ENCODE measurements at places on chromosomes 3 and 15. TPM values are rescaled to one million over a fixed set of nuclear protein-coding genes. Genes with fewer than 3 reads are reported as not detected.

Gene ATP10A
- polyA plus RNA-seq, result not detected

Gene GOLGA8R
- 0.54 TPM for polyA plus RNA-seq

Gene RAB6B
- 3.0 TPM for polyA plus RNA-seq

Gene BAHD1
- polyA plus RNA-seq, result 14.9 TPM

Gene NDN
- 211 TPM for polyA plus RNA-seq

Gene COL6A5
- not detected for polyA plus RNA-seq

Gene DTX3L
- polyA plus RNA-seq, result 0.04 TPM

Gene TMEM207
- not detected for polyA plus RNA-seq

Gene TMC3
- 0.20 TPM for polyA plus RNA-seq

Gene CLDN18
- polyA plus RNA-seq, result 0.69 TPM

Gene ZBED2
- not detected for polyA plus RNA-seq

Gene CHST13
- polyA plus RNA-seq, result 1.9 TPM

Gene SAMD7
- not detected for polyA plus RNA-seq

Gene SLC24A5
- polyA plus RNA-seq, result not detected

Gene ZIC1
- 0.35 TPM for polyA plus RNA-seq

Gene IL12A
- polyA plus RNA-seq, result not detected

Gene P2RY14
- 1.4 TPM for polyA plus RNA-seq

Gene ADPRH
- polyA plus RNA-seq, result 5.6 TPM

Gene EIF4G1
- 166 TPM for polyA plus RNA-seq

Gene PARP15
- polyA plus RNA-seq, result not detected

Gene RNU5B-1
- polyA plus RNA-seq, result not detected

Gene BSN
- polyA plus RNA-seq, result 1.6 TPM

Gene SAXO2
- 26.3 TPM for polyA plus RNA-seq

Gene SLC28A1
- polyA plus RNA-seq, result 0.41 TPM

Gene HTR3E
- polyA plus RNA-seq, result not detected

Gene SLC9C1
- polyA plus RNA-seq, result 0.12 TPM

Gene PARP3
- polyA plus RNA-seq, result 23.7 TPM

Gene C3orf22
- not detected for polyA plus RNA-seq

Gene PLA2G4D
- polyA plus RNA-seq, result not detected

Gene TF
- 1.4 TPM for polyA plus RNA-seq

Gene WDR82
- 35.4 TPM for polyA plus RNA-seq

Gene PTH1R
- 164 TPM for polyA plus RNA-seq

Gene BLM
- polyA plus RNA-seq, result 2.6 TPM

Gene CGNL1
- polyA plus RNA-seq, result 75.4 TPM

Gene SLC7A14
- not detected for polyA plus RNA-seq

Gene SLC35G2
- 3.4 TPM for polyA plus RNA-seq

Gene GPR149
- polyA plus RNA-seq, result not detected

Gene ROPN1
- not detected for polyA plus RNA-seq

Gene CYP1A1
- polyA plus RNA-seq, result not detected

Gene PLA2G4B
- polyA plus RNA-seq, result 32.3 TPM

Gene FSIP1
- polyA plus RNA-seq, result 0.15 TPM

Gene PRR23C
- polyA plus RNA-seq, result not detected

Gene SPINK8
- not detected for polyA plus RNA-seq

Gene RASGRF1
- not detected for polyA plus RNA-seq

Gene UROC1
- polyA plus RNA-seq, result not detected

Gene TPRA1
- polyA plus RNA-seq, result 39.9 TPM

Gene SCN11A
- 0.51 TPM for polyA plus RNA-seq
